ENCODE measurements at places on chromosomes 7 and 10.
A peak's percentile ranks its signal among the peaks of the same experiment; 100 is the strongest.

GRCh38 chr7:67955061-67955460 lies 958.4 kb downstream of the TYW1 start:
- no peak for DNase-seq

DNA sequence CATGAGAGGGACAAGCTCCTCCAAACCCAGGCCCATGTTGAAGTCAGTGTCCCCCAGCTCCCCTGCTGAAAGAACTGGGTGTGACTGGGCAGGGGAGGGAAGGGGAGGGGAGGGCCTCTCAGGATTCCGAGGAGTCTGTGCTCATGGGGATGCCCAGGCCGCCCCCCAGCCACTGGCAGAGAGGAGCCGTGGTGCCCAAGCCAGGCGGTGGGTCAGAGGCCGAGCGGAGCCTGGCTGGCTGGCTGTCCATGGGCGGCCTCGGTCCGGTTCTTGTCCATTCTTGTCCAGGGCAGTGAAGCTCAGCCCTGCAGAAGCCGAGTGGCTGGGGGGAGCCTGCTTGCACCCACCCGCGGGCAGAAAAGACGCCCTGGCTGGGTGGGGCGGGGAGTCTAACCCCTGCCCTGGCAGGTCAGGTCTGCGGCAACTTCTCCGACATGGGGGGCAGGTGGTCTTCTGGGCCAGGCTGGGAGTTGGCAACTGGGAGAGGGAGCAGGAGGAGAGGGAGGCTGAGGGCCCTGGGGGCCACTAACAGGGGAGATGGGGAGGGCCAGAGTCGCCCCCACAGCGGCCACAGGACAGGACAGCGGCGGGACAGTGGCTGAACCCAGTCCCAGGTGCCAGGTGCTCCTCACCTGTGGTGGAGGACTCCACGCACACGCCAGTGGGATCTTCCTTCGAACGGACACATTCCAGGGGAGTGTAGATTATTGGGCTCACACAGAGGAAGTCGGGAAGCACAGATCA lies 54.1 kb downstream of the FOXL3 start:
- DNase-seq = no peak

DNA sequence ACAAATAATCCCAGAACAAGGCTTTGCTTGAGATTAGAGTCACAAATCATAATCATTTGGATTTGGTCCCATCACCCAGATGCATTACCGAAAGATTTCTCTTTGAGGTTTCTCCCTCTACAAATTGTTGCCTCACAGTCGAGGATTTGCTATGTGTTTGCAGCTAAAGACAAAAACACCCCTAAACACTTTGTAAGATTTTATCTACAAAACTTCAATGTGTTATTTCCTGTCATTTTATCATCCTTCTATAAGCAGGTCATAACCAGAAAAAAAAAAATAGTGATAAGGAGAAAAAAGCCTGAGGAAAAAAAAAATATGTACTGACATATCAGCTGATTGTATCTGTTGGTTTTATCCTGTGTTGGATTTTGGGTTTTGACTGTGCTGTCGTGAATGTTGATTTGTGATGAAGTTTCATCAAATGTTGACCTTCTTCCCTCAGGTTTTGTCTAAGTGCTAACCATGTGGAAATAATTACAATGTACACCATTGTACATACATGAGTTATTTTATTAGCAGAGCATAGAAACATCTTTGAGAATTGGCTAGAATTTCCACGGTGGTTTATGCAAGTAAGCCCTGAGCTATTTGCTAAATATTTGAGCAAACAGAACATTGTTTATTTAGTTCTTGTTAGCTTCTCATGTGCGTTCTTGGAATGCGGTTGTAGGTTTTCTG lies 274.4 kb downstream of the NEBL start:
- no peak for DNase-seq

DNA sequence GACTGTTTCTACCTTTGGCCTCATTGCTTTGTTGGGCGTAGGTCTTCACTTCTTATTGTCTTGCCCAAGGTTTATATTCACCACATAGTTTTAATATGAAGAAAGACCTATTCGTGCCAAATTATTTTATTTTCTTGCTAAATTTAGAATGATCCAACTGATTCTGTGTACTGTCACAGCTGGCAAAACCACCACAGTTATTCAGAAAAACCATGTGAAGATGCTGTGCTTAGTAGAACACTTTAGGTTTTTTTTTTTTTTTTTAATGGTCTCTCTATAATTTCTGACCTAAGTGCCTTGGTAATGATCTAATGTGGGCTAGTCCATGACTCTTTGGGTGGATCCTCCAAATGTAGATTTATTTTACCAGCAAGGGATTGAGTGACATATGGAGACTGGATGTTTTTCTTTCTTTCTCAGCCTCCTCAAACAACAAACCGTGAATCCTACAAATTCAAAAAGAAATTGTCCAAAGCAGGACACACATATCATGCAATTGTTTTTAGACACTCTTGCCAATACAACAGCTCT lies 243.8 kb downstream of the DYNC1I1 start:
- no peak for DNase-seq

DNA sequence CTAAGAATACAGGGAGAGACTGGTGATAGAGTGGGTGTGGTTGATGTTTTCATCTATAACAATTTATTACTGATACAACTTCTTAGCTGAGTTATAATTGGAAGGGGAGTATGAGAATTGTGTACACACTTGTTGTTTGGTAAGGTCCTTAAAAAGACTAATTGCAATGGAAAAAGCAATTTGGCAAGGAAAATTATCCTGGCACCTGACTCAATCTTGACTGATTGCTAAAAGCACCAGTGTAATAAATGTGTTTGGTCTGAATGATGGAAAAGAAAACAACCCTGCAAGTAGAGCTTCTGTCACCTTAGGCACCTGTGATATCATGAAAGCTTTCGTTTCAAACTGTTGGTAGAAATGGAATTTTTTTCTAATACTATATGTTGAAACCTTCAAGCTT lies 6.7 kb upstream of the GSDME start:
- DNase-seq = no peak

DNA sequence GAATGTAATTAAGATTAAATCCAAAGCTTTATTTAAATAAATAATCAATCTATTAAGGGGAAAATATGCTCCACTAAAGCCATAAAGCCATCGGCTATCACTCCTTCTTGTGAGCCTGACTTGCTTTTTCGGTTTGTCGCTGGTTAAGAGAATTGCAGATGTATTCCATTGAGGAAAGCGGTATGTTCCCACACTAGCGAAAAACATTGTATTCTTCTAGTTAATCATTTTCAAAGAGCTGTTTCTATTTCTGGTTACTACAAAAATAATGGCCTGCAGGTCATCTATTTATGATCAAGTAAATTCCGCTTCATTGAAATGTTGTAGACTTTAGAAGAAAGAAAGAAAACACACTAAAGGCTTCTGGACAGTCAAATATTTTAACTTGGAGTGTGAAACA lies 173.4 kb downstream of the CACNB2 start:
- no peak for DNase-seq

DNA sequence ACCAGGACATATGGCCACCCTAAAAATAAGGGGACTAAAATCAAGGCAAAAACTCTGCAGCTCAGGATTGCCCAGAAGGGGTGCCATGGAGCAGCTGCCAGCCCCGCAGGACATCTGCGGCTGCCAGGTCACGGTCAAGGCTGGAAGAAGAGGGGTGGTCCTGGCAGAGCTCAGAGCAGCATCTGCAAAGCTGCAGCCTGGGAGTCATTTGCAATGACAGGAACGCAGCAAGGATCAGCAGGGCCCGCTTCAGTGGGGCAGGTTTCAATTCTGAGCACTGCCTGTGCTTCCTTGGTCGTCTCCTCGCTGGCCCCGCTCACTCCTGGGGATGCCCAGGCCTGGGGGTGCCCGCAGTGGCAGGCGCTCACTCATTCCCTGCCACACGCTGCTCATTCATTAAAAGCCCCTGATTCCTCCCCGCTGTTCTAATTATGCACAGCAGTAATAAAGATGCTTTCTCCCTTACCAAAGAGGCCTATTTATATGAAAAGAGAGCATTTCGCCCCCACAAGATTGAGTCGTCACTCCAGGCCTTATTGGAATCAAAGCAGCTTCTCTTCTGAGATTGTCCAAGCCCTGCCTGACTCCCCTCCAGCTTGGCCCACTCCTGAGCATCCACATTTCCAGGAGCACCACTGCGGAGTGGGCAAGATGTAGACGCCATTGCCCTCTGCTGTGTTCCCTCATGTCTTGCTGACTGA lies 4.6 kb downstream of the HSPA12A start:
- no peak for DNase-seq

DNA sequence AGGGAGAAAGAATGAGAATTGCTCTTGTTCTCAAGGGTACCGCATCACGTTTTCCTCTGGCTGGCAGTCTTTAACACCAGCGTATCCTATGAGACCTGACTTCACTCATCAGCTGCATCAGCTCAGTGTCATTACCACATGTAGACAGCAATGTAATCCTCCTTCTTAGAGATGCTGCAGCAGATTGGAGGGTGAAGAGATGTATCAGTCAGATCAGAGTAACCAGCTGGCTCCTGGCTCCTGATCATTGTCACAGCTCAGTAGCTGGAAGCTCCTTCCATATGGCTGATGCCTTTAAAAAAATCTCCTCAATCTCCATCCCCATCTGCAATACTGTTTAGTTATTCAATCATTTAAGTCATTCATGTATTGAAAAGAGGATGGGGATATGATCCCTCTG lies 39.7 kb upstream of the EPHB6 start:
- no peak for DNase-seq

- no peak for DNase-seq
Measured at GRCh38 chr7:135757719-135758411, 9.3 kb upstream of the FAM180A start.

DNA sequence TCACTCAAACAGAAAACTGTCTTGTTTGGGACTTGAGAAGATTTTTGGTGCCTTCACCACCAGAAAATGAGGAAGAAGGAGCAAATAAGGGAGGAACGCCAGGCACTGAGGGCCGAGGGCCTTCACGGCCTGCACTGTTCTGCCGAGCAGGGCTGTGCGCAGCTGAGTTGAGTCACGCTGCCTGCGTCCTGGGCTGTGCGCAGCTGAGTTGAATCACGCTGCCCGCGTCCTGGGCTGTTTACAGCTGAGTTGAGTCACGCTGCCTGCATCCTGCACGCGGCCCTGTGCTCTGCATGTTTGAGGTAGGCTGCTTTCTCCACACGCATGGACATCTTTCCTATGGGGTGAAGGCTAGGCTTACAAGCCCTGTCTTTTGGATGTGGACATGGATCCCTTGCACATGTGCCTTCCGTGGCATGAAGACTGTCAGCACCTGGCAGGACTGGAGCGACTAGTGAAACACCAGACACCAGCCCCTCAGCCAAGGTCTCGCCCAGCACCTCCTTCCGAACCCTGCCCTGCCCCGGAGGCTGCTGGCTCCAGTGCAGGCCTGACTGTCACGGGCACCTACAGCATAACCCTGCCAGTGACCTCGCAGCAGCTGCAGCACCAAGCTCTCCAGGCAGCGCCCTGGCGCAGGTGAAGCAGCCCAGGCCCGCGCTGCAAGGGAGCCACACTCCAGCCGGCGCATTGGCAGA lies 96.7 kb downstream of the HTR5A start:
- DNase-seq = no peak

DNA sequence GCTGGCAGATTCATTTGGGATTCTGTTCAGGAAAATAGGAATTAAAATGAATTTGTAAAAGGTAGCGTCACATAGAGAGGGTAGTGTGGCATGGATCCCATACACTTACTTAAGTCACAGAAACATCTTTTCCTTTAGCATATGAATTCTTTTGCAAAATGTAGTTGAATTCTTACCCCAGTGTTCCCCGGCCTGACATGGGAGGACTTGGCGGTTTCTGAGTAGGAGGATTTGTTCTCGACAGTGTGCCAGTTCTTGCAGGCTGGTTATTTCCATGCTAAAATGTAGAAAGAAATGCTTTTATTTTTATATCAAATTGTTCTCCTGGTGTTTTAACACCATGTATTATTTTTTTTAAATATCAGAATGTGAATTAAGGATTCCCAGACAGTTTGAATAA lies 72.6 kb downstream of the PDSS1 start:
- no peak for DNase-seq

DNA sequence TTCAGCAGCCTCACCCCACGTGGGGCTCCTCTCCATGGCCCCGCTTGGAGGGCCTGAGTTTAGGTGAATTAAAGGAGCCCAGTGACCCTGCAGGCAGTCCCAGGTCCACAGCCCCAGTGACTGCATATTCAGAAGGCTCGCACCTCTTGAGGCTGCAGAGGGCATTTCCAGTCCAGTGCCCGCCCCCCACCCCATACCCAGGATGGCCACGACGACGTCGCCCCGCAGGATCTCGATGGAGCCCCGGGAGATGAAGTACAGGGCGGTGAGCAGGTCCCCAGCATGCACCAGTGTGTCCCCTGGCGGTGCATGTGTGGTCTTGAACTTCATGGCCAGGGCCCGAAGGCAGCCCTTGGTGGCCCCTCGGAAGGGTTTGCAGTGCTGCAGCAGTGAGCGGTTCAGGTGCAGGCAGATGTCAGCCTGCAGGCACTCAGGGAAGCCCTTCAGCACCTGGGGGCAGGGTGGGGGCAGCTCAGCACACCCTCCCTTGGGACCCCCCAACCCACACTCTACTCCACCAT lies 28.1 kb downstream of the KCNH2 start:
- no peak for DNase-seq

- no peak for DNase-seq
Measured at GRCh38 chr10:13140627-13141190, 20.6 kb upstream of the MCM10 start.

DNA sequence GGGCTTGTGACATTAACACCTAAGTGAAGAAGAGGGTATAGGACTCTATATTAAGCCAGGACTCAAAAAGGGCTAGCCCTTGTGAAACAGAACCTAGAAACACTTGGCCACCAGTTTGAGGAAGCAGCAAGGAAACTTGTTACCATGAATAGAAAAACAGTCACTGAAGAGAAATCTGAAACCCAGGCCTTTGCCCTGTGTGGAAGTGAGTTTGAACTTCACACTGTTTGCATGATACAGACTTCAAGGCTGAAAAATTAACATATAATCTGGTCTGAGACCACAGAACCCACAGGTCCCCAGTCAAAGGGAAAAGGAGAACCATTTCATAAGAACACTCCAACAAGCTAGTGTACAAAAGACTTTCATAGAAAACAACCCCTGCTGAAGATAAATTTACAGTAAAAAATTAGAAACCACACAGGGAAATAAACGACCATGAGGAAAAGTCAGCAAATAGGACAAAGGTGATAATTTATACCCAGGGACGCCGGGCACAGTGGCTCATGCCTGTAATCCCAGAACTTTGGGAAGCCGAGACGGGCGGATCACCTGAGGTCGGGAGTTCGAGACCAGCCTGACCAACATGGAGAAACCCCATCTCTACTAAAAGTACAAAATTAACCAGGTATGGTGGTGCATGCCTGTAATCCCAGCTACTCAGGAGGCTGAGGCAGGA lies 76.1 kb downstream of the SKIDA1 start:
- no peak for DNase-seq

DNA sequence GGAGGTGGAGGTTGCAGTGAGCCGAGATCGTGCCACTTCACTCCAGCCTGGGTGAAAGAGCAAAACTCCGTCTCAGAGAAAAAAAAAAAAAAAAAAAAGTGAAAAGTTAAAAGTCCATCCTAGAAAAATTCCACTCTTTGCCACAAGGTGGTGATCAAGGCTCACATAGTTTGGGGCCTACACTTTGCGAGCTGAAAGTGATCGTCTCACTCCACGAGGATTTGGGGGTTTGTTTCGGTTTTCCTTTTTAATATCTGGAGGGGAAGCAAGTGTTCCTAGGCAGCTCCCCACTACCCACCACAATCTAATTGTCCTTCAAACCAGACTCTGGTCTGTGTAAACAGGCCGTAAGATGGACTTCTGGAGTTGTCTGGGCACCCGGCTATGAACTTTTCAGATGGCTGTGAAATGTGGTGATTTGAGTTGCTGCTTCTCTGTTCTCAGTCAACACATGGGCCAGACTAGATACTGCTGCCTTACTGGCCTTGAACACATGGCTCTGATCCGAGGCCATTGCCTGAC lies 27.1 kb downstream of the PRLHR start:
- peak; percentile 45 for DNase-seq

Data from left renal pelvis (tissue), 4 donors.